ENCODE measurements at places on chromosomes 3 and 15. TPM values are rescaled to one million over a fixed set of nuclear protein-coding genes. Genes with fewer than 3 reads are reported as not detected.

Gene LXN
- 5.5 TPM for total RNA-seq

Gene TEX55
- total RNA-seq = not detected

Gene FANCD2
- total RNA-seq = 81.2 TPM

Gene GOLGA8Q
- 1.1 TPM for total RNA-seq

Gene SEMA3G
- total RNA-seq = 0.16 TPM
